Transverse colon (tissue), 4 donors: ENCODE measurements at places on chromosomes 7 and 10. TPM values are rescaled to one million over a fixed set of nuclear protein-coding genes. Genes with fewer than 3 reads are reported as not detected.

The MMD2 gene
- not detected for total RNA-seq

The OR2A12 gene
- total RNA-seq, result not detected

- DNase-seq, result no peak
Measured at GRCh38 chr7:156932006-156932405, 17.5 kb upstream of the NOM1 start.

- no peak for DNase-seq
Measured at GRCh38 chr7:44980393-44981034, 1.7 kb upstream of the MYO1G start.

DNA sequence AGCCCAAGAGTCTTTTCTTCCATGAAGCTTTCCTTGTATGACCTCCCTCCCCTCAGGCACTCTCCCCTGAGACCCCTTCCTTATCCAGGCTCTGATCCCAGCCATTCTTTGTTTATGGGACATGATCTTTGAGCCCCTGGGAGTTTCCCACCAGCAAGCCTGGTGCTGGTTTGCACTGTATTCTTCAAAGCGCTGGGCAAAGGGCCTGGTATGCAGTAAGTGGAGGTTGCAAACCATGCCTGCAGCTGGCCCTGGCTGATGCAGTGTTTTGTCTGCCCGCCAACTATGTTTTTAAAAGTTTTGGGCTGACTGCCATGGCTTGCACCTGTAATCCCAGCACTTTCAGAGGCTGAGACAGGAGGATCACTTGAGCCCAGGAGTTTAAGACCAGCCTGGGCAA lies 6.8 kb upstream of the NODAL start:
- no peak for DNase-seq

GRCh38 chr10:106996510-106996909 lies 168.0 kb downstream of the SORCS1 start:
- DNase-seq, result no peak

DNA sequence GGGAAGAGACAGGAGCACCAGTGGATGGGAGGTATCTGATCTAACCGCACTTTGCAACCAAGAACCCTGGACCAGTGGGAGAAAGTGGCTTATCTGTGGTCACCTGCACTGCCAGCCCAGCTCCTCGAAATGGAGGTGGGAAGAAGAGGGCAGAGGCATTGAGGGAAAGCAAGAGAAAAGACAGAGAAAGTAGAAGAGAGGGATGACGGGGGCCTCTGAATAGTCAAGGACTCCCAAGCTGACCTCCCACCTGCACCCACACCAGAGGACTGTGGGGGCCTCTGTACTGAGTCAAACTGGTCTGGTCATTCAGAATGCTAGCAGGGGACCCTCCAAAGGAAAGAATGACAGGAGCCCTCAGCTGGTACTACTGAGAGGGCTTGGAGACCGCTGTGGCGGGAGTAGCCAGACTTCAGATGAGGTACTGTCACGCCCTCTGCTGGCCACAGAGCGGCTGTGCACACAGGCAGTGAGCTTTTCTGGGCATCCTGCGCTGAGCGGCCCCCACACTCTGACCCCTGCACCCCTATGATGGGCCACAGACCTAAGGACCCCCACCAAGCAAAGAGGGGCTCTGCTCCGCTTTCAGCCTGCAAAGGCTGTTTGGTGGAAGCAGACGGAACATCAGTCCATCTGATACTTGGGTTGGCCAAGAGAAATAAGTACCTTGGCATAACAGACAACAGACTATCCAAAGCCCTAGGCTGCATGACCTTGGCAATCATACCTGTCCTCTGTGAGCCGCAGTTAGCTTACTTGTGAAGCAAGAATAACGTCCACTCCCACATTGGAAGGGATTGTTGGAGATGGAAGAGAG lies 112.9 kb downstream of the COL13A1 start:
- peak; percentile 78 for DNase-seq

The PRKAR2B gene
- 22.8 TPM for total RNA-seq

The CCDC7 gene
- total RNA-seq, result 11.6 TPM

- DNase-seq, result no peak
Measured at GRCh38 chr7:87226495-87226894, 7.0 kb upstream of the TMEM243 start.

- DNase-seq, result no peak
Measured at GRCh38 chr7:5596896-5597246, 173.2 kb upstream of the TNRC18 start.

The MBLAC1 gene
- total RNA-seq, result 4.4 TPM

DNA sequence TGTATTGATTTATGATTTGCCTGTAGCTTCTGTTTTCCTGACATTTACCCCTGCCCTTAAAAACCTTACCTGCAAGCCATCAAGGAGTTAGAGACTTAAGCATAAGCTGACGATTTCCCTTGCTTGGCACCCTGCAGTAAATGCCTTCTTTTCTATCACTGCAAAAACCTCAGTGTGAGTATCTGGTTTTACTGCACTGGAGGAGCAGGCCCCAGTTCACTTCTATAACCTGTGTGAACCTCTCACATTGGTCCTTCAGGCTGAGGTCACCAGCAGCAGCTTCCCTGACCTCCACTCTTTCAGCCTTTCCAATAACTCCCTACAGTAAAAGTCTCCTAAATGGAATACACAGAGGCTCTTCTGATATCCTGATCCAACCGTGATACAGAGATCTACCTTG lies 30.5 kb downstream of the NUP42 start:
- no peak for DNase-seq

DNA sequence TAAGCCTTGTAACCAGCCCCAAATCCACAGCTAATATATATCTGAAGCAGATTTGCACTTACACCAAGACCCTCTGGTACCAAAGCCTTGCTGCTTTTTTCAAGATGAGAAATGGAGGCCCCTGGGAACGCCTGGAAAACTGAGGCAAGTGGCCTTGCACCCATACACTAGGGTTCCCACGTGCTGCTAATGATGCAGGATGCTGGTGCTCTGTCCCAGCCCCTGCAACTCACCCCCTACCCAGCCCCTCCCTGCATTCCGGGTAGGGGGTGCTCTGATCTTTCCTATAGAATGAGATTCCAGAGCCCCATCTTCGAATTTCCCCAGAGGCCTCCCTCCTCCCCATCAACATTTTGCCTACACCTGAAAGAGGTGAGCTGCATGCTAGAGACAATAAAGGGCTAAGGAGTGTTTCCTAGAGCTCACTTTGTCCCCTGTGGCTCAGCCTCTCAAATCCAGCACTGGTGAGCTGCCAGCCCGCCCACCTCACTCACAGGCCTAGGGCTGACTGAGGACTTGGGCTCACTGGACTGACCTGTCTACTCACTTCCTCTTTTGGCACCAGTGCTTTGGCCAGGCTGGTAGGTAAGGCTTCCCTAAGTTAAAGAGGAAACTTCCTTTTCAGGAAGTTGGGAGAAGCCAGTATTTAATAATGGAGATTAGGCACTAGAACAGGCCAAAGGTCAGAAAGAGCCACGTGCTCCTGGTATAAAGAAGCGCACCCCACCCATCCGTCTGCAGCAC lies 9.8 kb downstream of the RBP4 start:
- peak; percentile 62 for DNase-seq

- no peak for DNase-seq
Measured at GRCh38 chr7:124042826-124043225, 10.0 kb upstream of the TMEM229A start.

The FAM237B gene
- not detected for total RNA-seq

- DNase-seq, result no peak
Measured at GRCh38 chr7:107815254-107815882, 12.3 kb upstream of the SLC26A3 start.

- no peak for DNase-seq
Measured at GRCh38 chr10:12668634-12669033, 319.3 kb downstream of the CAMK1D start.

- no peak for DNase-seq
Measured at GRCh38 chr7:43038254-43038653, 74.2 kb upstream of the HECW1 start.

The ZNF239 gene
- total RNA-seq, result 8.2 TPM

GRCh38 chr10:78700413-78700812 lies 368.4 kb upstream of the ZMIZ1 start:
- peak; percentile 22 for DNase-seq

The SLC26A5 gene
- total RNA-seq, result 0.32 TPM

The HOXA7 gene
- 10.1 TPM for total RNA-seq

- DNase-seq, result no peak
Measured at GRCh38 chr10:58734664-58735063, 222.0 kb downstream of the BICC1 start.

DNA sequence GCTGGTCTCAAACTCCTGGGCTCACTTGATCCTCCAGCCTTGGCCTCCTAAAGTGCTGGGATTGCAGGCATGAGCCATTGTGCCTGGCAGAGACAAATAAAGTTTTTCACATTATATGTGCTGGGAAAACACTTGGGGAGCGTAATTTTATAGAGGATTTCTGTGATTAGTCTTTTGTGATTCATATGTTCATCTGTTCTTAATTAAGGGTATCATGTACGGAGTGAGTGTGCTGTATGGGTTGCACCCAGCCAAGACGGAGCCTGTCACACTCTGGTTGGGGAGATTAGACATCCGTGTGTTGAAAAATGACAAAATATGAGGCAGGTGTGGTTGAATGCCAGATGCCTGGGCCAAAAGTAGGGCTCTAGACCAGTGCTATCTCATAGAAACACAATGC lies 10.3 kb downstream of the ADRB1 start:
- no peak for DNase-seq

The ACBD7 gene
- not detected for total RNA-seq

- no peak for DNase-seq
Measured at GRCh38 chr10:98215373-98215772, 52.6 kb downstream of the LOXL4 start.

DNA sequence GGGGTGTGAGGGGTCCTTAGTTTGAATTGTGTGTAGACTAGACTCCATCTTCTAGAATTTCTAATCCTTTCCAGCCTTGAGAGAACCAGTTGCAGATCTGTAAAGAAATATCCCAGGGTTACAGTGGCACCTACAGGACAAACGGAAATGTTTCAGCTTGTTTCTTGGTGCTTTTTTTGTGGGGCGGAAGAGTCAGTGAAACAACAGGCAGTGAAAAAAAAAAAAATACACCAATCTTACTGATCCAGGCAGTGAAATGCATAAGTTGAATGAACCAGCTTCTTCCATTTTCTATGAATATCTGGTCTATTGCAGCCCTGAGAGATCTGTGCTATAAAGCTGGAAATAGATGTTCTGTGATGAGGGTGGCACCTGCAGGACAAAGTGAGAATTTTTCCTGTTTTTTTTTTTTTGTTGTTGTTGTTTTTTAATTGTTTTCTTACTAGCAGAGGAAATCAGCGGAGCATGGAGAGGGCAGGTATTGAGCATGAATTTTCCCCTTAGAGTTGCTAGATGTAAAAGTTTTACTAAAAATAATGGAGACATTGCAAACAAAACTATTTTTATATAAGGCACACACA lies 81.9 kb upstream of the DYNC1I1 start:
- no peak for DNase-seq

DNA sequence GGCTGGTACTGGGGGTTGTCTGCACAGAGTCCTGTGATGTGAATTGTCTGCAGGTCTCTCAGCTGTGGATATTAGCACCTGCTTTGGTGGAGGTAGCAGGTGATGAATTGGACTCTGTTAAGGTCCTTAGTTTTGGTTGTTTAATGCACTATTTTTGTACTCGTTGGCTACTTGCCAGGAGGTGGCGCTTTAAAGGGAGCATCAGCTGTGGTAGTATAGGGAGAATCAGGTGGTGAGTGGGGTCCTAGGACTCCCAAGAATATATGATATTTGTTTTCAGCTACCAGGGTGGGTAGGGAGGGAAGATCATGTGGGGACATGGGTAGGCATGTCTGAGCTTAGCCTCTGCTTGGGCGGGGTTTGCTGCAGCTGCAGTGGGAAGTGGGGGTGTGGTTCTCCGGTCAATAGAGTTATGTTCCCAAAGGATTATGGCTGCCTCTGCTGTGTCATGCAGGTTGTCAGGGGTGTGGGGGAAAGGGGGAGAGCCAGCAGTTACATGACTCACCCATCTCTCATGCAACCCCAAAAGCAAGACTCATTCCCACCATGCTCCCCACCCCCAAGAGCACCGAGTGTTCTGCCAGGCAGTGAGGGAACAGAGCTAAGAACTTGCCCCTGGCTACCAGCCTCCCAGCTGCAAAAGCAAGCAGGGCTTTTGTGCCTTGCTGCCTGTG lies 53.7 kb upstream of the ZNF273 start:
- no peak for DNase-seq

GRCh38 chr10:96910488-96911395 lies 78.6 kb downstream of the LCOR start:
- no peak for DNase-seq

The MLXIPL gene
- total RNA-seq, result 21.9 TPM

The FOXP2 gene
- total RNA-seq, result 44.9 TPM

DNA sequence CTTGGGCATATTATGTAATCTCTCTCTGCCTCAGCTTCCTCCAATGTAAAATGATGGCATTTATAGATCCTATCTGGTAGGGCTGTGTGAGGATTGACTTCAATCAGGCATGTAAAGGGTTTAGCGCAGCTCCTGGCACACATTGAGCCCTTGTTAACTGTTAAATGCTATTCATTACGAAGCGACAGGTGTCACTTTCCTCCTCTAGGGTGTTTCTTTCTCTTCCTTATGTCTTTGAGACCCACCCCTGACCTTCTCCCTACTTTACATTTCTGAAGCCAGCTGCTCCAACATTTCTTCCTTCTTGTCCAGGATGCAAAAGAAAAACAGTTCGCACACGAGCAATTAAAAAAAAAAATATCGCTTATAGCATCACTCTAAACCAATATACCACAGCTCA lies 5.7 kb upstream of the R3HCC1L start:
- no peak for DNase-seq

The BEND7 gene
- total RNA-seq, result 30.3 TPM

The GJD4 gene
- not detected for total RNA-seq

DNA sequence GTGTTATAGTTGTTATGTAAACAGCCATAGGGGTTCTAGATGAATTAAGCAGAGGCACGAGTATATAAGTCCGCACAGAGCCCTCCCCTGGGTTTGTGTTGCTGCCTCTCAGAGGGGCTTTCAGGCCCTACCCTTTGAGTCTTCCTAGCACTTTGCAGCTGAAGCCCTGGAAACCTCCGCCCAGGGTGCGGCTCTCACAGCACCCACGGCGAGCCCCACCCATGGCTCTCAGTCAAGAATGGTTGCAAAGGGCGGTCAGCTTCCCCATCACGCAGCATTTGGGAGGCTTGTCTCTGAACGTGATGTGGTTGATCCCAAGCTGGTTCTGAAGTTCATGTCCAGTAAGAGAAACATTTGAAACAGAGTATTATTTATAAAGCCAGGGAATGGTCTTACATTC lies 18.8 kb upstream of the INSIG1 start:
- no peak for DNase-seq

- no peak for DNase-seq
Measured at GRCh38 chr10:43114743-43115611, 23.3 kb upstream of the CSGALNACT2 start.

The OR2A5 gene
- total RNA-seq, result not detected

- no peak for DNase-seq
Measured at GRCh38 chr10:35795131-35795824, 153.2 kb upstream of the FZD8 start.

The GHRHR gene
- total RNA-seq, result not detected

The CCL26 gene
- not detected for total RNA-seq
